ENCODE measurements at places on chromosomes 3 and 15.

- no peak for DNase-seq
Measured at GRCh38 chr3:69871868-69872267, 127.7 kb upstream of the SAMMSON start.

GRCh38 chr15:45399381-45400212 lies 21.3 kb upstream of the GATM start:
- no peak for DNase-seq

GRCh38 chr3:52247409-52248164 lies 2.0 kb downstream of the PPM1M start:
- DNase-seq: no peak

- DNase-seq: no peak
Measured at GRCh38 chr3:46737329-46737731, 19.7 kb upstream of the PRSS50 start.

GRCh38 chr3:122004107-122004506 lies 17.9 kb downstream of the ILDR1 start:
- no peak for DNase-seq

GRCh38 chr3:128052595-128053351 lies 536 bp downstream of the SEC61A1 start:
- no peak for DNase-seq

DNA sequence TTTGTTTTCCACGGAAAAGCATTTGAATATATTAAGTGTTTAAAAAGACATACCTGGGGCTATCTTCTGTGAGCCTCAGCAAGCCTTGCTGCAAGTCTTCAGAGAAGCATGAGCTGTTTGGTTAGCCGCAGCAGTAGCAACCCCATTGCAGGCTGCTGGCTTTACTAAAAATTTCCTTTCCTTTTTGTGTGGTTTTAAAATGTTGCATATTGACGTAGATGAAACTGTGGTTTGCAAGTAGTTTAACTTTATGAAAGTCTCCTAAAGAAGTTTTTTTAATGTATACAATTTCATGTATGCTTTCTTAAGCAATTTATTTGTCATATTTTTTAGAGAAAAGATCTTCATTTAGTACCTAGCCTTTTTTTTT lies at the start of gene GPR171:
TSS of gene GPR171 (minus strand) at position 166 of the 370 bp plus-strand sequence. CDS start 3,830 bp downstream, outside the sequence.
- peak; percentile 15 for DNase-seq

GRCh38 chr3:14441920-14442300 lies 39.5 kb downstream of the SLC6A6 start:
- no peak for DNase-seq

DNA sequence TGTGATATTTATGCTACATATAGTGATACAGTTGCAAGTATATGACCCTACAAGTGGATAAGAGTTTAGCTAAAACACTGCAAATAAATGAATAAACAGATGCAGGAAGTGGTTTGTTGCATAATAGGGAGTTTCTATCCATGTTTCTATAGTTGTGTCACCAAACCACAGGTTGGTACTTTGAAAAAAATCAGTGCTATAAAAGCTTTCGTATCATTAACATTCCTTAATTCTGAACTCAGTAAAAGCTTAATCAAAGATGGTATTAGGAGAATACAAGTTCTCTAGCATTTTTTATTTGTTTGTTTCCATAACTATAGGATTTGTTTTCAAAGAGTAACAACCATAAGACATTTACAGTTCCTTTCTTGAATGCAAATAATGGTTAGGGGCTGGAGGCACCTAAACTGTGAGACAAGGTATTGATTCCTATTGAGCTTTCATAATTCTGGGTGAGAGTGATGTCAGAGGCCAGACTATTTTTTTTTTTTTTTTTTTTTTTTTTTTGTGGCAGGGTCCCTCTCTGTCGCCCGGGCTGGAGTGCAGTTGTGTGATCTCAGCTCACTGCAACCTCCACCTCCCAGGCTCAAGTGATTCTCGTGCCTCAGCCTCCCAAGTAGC lies 29.6 kb downstream of the CPOX start:
- no peak for DNase-seq

DNA sequence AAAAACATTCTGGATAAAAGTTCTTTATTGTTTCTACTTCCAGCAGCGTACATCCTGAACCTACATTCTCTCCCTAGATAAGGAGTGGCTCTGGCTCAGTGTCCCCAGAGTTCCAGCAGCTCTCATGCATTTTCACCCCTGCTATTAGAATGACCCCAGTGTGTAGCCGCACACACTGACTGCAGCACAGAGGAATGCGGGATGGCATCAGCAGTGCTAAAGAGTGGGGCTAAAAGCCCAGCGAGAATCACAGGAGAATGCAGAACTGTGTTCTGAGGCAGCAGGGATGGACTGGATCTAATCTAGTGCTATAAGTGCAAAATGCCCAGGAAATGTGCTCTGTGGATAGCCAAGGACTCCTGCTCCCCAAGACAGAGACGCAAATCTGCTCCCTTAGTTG lies 66.4 kb upstream of the TJP1 start:
- DNase-seq: no peak

DNA sequence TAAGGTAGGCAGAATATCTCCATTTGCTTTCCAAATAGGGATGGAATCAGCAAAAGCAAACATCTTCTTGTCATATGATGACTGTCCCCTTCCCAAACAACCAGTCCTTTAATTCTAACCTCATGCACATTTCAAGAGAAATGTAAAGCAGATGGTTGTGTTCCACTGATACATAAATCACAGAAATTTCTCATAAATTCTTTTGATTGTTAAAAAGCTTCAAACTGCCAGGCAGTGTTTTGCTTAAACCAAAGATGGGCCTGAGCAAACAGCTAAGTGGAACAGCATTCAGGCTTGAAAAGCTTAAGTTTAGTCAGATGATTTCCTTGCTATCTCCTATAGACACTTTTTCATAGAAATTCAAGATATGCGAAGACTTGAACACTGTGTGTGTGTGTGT lies 74.3 kb upstream of the SOX2 start:
- DNase-seq: no peak

DNA sequence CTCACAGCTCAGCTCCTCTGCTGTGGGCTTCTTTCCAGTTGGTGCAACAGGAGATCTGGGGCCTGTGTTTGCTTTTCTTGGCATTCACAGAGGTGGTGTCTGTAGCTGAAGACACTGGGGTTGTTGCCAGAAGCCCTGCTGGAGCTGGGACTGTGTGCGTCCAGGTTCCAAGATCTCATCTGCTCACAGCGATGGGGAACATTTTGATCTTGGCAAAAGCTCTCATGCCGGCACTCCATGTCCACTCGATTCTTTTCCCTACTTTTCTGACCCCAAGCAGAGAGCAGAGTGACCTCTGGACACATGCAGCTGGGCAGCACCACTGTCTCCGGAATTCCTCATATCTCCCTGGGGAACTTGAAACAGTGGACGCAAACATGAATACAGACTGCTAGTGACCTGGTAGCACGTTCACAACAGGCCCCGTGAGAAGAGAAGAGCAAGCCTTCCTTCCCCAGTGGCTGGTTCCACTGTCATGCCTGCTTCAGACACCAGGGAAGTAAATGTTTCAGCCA lies 36.1 kb upstream of the MECOM start:
- DNase-seq: no peak

DNA sequence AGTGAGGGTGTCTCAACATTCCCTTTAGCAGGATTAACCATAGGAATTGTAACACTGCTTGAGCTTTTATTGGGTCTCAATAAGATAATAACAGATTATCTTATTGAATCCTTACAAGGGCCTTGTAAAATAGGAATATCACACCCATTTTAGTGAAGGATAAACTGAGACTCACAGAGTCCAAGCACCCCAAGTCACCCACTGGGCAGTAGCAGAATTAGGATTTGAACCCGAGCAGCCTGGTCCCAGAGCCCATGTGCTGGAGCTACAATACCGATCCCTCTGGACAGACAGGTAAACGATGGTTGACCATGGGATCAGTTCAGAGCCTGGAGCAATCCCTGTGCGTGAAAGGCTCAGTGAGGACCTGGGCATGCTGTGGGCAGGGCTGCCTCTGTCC lies 56.3 kb upstream of the MRPS22 start:
- DNase-seq: no peak

DNA sequence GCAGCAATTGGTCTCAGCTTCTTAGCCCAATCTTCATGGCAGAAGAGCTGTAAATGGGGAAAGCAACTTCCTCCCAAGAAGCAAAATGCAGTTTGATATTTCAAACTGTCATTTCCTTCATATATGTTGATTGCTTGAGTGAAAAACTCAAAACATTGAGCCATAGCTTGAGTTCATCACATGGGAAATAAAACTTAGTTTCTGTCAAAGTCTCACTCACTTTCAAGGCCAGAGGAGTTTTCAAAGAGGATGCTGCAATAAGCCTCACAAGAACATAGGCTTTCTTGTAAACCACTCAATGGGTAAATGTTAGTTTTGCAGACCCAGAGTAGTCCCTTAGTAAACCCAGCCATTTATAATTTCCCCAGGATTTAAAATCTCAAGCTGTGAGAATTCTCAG lies 29.1 kb upstream of the SUCLG2 start:
- DNase-seq: no peak

DNA sequence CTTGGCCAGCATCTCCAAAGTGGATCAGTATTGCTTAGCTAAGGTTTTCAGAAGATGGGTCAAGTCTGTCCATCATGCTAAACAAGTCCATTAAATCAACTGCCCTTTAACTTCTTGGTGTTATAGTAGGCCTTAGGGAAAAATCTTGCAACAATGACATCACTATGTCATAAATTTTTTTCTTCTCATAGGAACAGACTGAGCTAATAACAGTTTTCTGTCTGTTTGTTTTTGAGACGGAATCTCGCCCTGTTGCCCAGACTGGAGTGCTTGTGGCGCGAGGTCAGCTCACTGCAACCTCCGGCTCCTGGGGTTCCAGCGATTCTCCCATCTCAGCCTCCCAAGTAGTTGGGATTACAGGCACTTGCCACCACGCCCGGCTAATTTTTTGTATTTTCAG lies 94.2 kb downstream of the EFL1 start:
- no peak for DNase-seq

All from NK-92 treated with Interleukin-12 subunit alpha and Interleukin-12 subunit beta, amount 100 ng/mL, for 24 hours (cell line).